GDM1 (cell line): ENCODE measurements at places on chromosomes 5 and 9.

DNA sequence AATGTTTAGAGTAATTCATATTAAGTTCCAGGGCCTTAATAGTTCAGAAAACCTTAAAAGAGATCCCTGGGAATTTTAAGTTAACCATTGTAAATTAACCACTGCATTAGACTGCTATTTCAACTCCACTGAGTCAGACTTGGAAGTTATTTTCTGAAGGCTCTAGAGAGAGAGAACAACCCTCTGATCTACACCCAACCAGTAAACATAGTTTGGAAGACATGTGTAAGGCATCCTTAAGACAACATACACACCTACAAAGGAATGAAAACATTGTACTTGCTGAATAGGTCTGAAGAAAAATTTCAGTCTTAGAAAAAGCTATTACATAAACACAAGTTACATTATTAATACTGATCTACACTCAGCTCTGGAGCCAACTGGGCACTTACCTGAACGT lies 158.2 kb upstream of the FST start:
- DNase-seq = no peak

- DNase-seq = peak; percentile 75
These were observed 64.0 kb downstream of the RNF130 start for GRCh38 chr5:180007582-180007981.

DNA sequence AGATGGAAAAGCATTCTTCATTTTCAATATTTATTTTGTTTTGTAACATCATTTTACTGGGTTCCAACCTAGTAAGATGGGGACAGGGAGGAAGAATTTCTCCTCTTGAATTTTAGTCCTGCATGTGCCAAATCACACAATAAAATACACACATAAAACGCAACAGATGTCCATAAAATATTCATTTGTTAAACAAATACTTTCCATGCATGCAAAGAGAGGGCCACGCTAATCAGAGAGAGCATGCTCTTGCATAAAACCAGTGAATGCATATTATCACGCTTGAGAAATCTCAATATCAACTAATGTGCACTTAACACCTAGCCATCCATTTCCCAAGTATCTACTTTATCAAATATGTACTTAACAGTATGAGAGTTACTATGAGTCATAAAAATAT lies 212.6 kb upstream of the TARS1 start:
- DNase-seq = no peak

- no peak for DNase-seq
These were observed 20.0 kb downstream of the PHF2 start for GRCh38 chr9:93596399-93596798.

DNA sequence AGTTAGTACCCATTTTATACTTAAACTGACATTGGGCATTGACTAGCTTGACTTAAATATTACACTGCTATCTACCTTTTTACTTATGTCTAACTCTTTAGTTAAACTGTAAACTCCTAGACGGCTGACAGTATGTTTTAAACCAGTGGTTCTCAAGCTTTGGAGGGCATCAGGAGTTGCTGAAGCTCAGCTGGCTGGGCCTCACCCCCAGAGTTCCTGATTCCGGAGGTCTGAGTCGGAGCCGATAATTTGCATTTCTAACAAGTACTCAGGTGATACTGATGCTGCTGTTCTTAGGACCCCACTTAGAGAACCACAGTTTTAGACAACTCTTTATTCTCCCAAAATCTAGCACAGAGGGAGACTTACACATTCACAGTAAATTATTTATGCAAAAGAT lies 63.3 kb upstream of the PCA3 start:
- no peak for DNase-seq

DNA sequence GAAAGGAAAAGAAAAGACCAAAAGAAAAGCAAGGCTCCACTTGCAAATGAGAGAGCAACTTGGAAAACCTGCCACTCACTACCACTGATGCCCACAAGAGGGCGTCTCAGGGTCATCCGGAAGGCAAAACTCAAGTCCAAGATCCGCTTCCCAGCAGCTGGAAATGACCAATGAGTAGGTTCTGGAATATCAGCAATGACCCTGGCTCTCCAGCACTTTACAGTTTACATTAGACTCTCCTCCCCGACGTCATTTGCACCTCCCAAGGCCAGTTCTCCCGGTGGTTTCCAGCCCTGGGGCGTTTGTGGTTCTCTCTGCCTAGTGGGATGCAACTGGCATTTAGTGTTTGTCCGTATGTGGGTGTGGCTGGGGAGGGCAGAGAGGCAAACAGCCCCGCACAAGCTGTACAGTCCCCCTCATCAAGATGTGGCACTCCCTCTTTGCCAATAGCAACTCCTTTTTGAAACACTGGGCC lies 193.8 kb upstream of the ZNF618 start:
- peak; percentile 15 for DNase-seq

DNA sequence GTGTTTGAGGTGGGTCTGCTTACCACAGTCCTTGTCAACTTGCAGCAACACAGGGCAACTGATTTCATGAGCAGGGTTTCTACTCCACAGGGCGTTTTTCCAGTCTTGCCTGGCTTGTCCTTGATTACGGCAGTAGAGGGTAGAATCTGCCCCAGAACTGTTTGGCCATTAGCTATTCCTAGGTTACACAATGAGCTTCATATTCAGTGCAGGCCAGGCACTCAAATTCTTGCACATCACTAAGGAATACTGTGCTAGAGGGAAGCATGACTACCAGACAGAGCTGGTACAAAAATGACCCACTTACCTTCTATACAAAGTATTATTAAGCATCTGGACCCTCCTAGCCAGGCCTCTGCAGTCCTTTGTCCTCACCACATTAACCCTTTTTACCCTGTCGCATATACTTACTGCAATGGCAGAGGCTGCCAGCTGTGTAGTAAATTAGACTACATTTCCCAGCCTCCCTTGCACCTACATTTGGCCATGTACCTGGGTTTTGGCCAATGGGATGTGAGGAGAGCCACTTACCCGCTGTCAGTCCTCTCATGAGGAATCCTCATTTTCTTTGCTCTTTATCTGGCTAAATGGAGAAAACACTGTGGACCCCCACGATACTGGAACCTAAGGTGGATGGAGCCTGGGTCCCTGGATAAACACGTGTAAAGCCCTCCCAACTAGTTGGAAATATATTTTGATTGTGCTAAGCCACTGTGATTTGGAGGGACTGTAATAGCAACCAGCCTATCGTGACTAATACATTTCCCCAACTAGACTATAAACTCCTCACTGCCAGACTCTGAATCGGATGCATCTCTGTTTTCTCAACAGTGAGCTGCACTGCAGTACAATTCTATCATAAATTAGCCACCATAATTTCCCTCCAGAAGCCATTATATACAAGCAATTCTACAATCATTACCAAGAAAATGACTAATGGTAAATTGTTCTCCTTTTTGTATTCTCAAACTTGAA lies 218.7 kb downstream of the GLIS3 start:
- DNase-seq = no peak

DNA sequence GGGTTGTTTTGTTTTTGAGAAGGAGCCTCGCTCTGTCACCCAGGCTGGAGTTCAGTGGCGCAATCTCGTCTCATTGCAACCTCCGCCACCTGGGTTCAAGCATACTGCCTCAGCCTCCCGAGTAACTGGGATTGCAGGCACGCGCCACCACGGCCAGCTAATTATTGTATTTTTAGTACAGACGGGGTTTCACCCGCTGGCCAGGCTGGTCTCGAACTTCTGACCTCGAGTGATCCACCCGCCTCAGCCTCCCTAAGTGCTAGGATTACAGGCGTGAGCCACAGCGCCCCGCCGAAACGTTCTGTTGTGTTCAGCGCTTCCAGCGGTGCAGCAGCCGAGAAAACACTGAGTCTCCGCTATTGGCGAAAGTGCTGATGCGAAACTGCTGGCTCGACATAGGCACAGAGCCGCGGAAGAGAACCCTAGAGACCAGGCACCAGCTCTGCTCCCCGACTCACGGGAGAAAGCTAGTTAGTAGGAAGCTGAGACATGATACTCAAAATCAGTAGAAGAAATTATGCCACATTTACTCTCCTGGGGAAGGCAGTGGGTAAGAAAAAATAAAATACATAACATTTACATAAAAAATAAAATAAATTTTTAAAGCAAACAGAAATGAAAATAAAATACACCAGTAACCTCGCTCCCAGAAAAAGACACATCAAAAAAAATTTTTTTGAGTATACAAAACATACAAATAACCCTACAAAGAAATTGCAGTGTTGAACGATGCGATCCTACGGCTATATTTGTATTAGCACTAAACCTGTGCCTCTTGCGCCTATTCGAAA lies 31.6 kb downstream of the ANXA2R start:
- peak; percentile 86 for DNase-seq

- peak; percentile 36 for DNase-seq
These were observed 6.6 kb upstream of the XPA start for GRCh38 chr9:97703437-97704344.

DNA sequence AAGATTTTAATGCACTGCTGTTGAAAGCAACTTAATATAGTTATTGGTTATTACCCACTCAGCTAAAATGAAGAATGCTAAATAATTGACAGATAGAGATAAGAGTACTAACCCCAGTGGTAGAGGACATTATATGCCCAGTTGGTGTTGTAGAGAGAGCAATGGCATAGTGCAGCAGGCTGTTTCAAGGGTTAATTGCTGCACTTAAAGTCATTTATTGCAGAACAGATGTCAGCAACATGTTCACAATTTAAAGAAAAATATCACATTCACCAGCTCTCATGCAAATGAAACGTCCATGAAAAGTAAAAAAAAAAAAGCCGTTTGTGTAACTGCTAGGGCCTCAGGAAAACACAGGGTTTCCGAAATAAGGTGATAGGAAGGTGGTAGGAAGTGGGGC lies 254.6 kb downstream of the MTRR start:
- no peak for DNase-seq
